GF-D8 (cell line): ENCODE measurements at places on chromosomes 12 and 14.

DNA sequence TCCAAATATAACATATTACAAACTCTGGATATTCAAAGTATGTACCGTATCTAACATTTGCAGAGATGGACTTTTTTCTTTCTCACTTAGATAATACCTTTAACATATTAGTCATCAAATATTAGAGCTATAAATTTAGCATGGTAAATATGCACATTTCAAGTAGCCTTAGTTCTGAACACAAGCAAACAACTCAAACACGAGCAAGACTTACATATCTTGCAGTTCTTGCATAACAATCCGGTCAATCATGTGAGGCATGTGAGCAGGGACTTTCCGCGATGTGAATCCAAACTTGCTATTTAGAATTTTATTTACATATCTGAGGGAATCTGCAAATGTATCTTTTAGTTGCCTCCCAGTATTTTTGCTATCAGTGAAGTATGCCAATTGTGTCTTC is 22.1 kb upstream of the SYCP3 start:
- DNase-seq: no peak

- no peak for DNase-seq
These were observed 206.5 kb downstream of the ETV6 start for GRCh38 chr12:11855983-11856374.

DNA sequence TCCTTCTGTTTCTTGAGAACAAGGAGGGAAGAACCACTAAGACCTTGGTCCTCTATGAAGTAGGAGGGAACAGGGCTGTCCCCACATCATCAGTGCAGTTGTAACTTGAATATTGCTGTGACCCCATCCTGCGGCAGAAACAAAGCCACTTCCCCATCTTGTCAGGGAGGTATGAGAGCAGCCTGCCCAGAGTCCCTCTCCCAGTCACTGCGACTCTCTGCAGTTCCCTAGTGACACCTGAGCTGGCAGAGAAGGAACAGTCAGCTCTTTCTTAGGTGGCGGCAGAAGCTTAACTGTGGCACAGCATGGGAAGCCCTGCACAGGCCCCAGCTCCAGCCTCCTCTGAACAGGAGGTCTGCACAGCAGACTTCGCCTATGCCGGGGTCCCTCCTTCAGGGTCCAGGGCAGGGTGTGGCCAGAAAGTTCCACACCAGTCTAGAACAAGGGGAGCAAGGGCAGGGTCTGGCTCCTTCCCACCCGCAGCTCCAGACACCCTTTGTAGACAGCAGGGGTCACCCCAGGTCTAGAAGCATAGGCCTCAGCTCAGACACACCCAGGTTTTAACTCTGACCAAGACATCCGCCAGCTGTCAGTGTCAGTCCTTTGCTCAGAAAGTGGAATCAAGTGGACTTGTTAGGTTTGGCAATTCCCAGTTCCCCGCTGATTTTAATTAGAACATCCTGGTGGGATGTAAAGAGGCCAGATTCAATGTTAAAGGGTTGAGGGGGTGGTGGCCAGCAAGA is 36.8 kb downstream of the DEGS2 start:
- DNase-seq: no peak

DNA sequence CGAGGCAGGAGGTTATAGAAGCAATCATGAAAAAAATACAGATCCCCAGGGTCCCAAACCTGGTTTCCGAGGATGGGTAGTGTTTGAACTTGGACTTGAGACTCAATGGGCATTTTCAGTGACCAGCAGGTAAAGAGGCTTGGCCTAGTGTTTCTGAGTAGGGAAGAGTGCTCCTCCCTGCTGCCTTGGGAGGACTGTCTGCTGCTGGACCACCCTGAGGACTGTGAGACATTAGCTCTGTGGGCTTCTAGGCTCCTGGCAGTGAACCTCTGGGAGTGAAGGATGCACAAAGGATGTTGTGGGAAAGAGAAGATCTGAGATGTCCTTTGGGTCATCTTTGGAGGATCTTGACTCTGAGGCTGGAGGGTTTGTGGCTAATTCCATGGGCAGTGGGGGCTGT is 30.5 kb downstream of the ANKRD9 start:
- no peak for DNase-seq

- no peak for DNase-seq
These were observed 816.1 kb upstream of the TMEM132C start for GRCh38 chr12:127450826-127451225.

- DNase-seq: no peak
These were observed 369.1 kb downstream of the PRKD1 start for GRCh38 chr14:29558516-29558915.
